Posterior cingulate gyrus (tissue), 11 donors: ENCODE measurements at places on chromosomes 2 and 18.

DNA sequence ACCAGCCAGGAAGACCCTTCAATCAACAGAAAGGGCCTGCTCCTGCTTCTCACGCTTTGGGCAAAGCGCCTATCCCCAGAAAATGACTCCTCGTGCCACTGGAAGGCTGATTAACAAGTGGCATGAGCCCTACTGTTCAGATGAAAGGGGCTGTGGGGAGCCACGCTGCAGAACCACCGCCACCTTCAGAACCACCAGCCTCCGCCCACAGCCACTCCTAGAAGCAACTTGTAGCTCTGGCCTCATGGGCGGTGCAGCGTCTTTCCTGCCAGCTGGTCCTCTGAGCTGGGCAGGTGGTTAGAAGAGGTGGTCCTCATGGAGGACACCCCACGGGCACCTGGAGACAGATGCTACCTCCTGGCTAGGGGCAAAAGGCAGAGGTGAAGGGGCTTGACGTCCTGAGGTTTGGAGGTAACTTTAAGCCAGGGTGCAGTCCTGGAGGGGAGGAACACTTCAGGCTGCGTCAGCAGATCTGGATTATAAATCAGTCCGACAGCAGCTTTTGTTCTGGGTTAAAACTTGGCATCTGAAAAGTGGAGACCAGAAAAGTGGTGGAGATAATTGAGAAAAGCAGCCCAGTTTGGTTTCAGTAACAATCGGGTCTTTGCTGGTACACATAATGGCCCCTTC, 861 bp upstream of the SEMA4C start:
- peak; percentile 89 for DNase-seq

DNA sequence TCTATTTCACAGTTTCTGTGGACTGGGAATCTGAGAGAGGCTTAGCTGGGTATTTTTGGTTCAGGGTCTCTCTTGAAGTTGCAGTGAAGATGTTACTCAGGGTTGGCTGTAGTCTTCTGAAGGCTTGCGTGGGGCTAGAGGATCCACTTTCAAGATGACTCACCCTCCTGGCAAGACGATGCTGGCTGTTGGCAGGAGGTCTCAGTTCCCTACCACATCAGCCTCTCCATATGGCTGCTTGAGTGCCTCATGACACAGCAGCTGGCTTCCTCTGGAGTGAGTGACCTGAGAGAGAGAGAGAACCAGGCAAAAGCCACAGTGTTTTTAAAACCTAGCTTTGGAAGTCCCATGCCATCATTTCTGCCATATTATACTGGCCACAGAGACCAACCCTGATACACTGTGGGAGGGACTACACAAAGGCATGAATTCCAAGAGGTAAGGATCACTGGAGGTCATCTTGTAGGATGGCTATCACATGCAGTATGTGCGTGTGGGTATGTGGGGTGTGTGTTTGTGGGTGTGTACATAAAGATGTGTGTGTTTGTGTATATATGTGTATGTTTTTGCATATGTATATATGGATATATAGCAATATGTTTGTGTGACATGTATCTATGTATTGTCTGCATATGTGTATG, 25.1 kb downstream of the DNPEP start:
- DNase-seq, result peak; percentile 57

- peak; percentile 70 for DNase-seq
These were observed 26.8 kb downstream of the FAM178B start for GRCh38 chr2:96959406-96960110.

DNA sequence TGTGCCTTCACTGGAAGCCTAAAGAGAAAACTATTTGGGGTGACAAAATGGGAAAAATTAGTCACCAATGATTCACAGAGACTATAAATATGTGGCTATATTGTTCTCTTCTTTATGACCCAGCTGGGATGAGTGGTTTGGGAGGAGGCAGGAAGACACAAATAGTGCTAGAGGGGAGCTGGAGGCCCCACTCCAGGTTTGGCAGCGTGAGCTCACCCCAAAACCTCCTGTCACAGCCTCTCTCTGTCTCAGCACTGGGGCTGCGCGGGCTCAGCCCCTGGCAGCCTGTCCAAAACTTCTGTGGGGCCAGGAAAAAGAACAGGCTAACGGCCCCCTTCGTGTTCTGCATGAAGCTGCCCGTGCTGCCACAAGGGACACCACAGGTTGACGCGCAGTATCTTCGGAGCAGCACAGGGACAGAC, 73.2 kb upstream of the LCLAT1 start:
- DNase-seq, result no peak

DNA sequence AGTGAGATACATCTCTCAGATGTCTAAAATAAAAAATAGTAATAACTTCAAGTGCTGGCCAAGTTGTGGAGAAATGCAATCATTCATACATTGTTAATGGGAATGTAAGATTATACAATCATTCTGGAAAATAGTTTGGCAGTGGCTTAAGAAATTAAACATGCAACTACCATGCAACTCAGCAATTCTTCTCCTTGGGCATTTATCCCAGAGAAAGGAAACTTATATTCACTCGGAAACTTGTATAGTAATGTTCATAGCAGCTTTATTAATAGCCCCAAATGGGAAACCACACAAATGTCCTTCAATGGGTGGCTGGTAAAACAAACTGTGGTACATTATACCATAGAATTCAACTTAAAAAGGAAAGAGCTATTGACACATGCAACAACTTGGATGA, 274.0 kb upstream of the SPRED2 start:
- no peak for DNase-seq

DNA sequence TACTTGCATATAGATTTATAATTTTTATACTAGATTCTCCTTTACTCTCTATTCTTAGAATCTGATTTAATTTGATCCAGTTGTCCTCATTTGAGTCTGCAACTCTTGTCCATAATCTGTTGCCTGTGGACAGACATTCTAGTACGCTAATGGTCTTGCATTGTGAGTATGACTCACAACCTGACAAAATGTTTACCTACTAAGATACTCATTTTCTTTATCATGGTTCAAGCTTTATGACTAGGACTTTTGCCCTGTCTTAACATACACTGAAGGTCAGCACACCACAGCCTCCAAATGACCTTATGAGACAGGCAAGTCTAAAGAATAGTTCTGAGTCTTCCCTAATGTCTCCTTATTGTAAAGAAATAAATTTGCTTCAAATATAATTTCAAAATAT, 142.3 kb upstream of the CDH7 start:
- DNase-seq, result no peak

DNA sequence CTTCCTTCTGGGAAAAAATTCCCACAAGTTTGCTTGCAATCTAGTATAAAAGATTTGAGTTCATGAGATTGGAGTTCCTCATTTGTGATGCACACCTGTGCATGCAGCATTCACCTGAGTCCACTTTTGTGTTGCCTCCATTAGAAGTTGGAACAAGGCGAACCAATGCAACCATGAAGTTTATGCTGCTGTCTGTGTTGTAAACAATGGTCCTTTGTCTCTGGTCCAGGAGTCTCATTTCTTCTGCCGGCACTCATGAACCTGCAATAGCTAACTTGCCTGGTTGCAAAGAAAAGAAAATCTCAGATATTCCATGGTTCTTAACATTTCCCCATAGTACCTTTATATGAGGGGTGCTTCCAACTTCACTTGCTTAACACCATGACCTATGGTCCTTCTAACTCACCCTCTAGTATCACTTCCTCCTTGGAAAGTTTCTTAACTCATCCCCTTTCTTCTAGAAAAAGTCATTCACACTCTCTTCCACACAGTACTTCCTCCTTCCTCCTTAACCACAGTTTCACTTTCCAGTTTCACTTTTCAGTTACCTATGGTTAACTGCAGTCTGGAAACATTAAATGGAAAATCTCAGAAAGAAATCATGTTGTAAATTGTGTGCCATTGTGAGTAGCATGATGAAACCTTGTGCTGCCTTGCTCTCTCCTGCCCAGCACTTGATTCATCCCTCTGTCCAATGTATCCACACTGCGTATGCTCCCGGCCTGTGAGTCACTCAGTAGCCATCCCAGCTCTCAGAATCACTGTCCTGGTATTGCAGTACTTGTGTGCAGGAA, 128.8 kb upstream of the TRIB2 start:
- DNase-seq, result no peak

DNA sequence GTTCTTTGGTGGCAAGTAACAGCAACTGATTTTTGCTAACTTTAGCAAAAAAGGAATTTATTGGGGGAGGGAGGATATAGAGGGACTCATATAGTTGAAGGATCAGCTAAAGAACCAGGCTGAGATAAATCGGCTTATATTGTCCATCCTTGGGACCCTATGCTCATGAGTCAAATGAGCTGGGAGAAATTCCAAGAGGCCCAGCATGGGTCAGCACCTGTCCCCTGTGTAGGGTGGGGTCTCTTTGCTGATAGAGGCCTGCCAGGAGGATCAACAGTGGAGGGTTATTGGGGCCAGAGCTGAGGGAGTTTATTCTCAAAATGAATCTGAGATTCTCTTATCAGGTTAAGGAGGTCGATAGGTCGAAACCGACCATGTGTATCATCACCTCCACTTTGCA, 97.2 kb downstream of the VAPA start:
- DNase-seq, result no peak

DNA sequence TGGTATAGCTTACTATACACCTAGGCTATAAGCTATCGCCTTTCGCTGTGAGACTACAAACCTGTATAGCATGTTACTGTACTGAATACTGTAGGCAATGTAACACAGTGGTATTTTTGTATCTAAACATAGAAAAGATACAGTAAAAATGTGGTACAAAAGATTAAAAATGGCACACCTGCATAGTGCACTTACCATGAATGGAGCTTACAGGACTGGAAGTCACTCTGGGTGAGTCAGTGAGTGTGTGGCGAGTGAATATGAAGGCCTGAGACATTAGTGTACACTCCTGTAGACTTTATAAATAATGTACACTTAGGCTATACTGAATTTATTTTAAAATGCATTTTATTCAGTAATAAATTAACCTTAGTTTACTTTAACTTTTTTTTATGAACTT, 258.2 kb upstream of the SP5 start:
- no peak for DNase-seq

GRCh38 chr2:128435576-128436478, 117.2 kb upstream of the HS6ST1 start:
- DNase-seq, result no peak
